Left ventricle myocardium superior (tissue), 1 donor: ENCODE measurements at places on chromosomes 13 and 19.

DNA sequence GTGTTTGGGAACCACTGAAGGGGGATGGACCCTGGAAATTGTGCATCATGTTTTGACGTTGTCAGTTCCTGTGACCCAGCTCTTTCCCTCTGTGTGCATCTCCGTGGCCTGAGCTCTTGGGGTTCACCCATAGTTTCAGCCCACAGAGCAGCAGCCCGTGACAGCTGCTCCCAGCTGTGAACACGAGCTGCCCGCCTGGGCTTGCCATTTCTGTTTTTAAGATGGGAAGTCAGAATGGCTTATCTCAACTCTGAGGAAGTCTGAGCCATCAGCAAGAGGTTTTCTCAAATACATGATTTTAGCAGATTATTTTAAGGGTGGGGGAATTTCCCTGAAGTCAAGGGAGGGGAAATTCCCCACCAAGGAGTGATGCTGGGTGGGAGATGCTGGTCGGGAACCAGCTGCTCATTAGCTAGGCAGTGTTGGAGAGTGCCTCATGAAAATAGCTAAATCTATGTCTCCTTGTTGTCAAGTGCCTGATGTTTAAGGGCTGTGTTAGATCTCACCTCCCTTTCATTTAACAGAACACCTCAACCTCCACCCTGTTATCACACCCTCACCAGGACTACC is 34.8 kb upstream of the C1QTNF9 start:
- peak; percentile 74 for DNase-seq

- DNase-seq = no peak
Observed at GRCh38 chr19:35540356-35540927, 5.0 kb upstream of the TMEM147 start.

- no peak for DNase-seq
Observed at GRCh38 chr13:46168783-46169182, 13.2 kb downstream of the LCP1 start.

- DNase-seq = no peak
Observed at GRCh38 chr19:47330466-47330869, 1.5 kb upstream of the C5AR2 start.

GRCh38 chr13:26061947-26062346 is 10.1 kb upstream of the SHISA2 start:
- no peak for DNase-seq
